ENCODE measurements at places on chromosomes 4 and X.
A peak's percentile ranks its signal among the peaks of the same experiment; 100 is the strongest.

GRCh38 chrX:15151267-15152186 lies 118.4 kb downstream of the ASB9 start:
- no peak for DNase-seq

GRCh38 chr4:39713691-39714090 lies 15.8 kb downstream of the UBE2K start:
- DNase-seq, result peak; percentile 3

DNA sequence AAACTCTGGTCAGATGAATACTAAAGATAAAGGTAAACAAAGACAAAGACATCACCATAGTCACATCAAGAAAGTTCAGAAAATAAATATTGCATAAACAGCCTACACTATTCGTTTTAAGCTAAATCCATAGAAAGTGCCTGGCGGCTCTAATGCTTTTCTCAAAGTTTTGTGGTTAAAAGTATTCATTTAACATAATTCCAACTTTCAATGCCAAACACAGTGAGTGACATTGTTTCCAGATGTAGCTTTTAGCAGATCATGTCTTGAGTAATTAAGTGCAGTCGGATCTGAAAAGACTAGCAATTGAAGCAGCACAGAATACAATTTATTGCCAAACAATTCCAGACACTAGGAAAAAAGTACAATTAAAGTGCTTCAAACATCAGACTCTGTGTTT lies 287.1 kb upstream of the ADGRL3 start:
- DNase-seq, result no peak

- DNase-seq, result no peak
Measured at GRCh38 chrX:129786210-129786651, 6.5 kb downstream of the SASH3 start.

GRCh38 chr4:183825346-183825745 lies 79.8 kb upstream of the STOX2 start:
- no peak for DNase-seq

- DNase-seq, result no peak
Measured at GRCh38 chr4:16588651-16589050, 309.8 kb downstream of the LDB2 start.

- no peak for DNase-seq
Measured at GRCh38 chr4:172946503-172946902, 222.1 kb upstream of the GALNT7 start.

DNA sequence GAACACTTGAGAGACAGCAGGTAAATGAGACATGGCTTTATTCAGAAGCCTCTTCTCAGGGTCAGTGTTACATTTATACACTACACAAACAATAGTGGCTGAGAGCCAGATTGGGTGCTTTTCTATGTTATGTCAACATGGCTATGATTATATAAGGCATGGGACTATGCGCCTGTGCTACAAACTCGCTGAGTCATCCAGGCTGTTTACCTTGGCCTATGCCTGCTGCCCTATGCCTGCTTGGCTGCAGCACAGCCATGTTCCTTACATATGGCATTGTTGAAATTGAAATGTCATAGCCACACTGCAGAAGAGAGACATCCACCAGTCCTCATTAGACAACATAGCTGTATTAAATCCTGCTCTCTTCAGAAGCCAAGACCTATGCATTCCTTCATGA lies 236.3 kb upstream of the NWD2 start:
- no peak for DNase-seq

DNA sequence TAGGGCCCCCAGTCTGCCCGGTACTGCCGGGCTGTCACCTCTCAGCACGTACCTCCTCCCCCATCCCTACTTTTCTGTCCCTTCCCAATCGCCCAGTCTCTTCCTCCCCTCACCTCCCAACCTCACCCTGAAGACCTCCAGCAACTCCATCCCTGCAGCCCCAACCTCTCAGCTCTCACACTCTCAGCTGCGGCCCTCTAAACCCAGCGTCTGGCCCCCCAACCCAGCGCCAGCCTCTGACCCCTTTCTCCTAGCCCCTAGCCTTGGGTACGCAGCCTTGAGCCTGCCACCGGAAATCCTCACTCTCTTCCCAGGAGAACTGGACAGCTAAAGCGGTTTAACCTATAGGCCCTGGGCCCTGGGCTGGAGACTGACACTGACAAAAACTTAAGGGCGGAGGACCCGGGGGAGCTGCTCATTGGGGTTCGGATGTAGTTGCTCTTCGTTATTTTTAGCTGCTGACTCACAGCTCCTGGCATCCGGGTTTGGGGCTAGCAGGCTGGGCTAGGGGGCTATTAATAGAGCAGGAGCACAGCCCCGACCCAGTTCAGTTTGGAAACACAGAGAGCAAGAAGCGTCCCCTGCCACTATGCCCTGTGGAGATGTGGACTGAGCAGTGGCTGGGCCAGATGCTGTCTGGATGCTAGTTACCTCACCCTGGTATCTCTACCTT lies 9.6 kb upstream of the DLG3 start:
- no peak for DNase-seq

DNA sequence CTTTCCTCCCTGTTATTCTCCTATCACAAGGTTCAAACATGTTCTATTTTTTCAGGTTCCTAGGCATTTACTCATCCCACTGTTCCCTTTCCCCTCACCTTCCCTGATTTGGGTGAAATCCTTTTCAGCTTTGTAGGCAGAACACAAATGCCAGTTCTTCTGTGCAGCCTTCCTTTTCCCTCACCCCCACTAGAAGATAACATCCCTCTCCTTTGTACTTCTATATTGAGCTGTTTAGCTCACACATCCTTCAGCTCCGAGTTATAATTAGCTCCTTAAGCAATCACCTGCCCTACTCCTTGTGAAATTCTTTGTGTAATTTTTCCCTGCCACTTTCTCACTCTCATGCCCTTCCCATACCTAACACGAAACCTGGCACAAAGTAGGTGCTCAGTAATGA lies 240.9 kb downstream of the AR start:
- DNase-seq, result no peak

DNA sequence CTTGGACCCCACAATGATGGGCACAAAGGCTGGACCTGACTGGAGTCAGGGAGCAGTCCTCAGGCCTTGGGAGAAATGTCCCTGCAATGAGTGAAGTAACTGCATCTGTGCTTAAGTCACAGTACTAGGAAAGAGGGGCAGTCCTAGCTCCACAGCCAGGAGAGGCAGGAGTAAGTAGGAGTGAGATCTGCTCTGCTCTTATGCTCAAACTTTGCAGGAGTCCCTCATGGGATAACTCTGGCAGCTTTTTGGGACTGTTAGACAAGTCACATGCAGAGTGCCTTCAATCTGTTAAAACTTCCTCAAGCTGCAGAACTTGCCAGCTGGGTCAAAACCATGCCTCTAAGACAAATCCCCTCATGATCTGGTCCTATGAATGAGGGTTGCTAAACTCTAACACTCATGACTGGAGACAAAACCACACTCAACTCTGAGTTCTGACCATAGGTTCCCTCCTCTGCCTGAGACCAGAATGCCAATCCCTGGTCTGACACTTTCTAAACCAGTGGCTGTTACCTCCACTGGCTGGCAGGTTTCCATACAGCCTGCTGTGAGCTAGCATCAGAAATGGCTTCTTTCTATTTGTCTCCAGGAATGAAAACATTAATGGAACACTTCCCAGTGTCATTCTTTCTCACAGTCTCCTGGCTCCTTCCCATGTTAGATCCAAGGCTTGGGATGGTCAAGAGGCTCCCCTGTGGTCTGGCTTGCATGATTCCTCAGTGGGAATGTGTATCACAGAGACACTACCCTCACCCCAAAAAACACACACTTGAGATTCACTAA lies 819.3 kb downstream of the PCDH7 start:
- no peak for DNase-seq

- no peak for DNase-seq
Measured at GRCh38 chr4:24701683-24702082, 93.7 kb upstream of the SOD3 start.

GRCh38 chrX:2894885-2895292 lies 34.2 kb downstream of the ARSD start:
- DNase-seq, result peak; percentile 33

GRCh38 chr4:94711635-94712034 lies 46.1 kb upstream of the BMPR1B start:
- no peak for DNase-seq

- no peak for DNase-seq
Measured at GRCh38 chrX:73127700-73128241, 48.5 kb upstream of the PABPC1L2A start.

- no peak for DNase-seq
Measured at GRCh38 chr4:2829321-2829932, 14.2 kb upstream of the ADD1 start.

GRCh38 chr4:30443289-30443688 lies 276.9 kb upstream of the PCDH7 start:
- no peak for DNase-seq

GRCh38 chr4:102586644-102587021 lies 85.5 kb downstream of the NFKB1 start:
- DNase-seq, result no peak

DNA sequence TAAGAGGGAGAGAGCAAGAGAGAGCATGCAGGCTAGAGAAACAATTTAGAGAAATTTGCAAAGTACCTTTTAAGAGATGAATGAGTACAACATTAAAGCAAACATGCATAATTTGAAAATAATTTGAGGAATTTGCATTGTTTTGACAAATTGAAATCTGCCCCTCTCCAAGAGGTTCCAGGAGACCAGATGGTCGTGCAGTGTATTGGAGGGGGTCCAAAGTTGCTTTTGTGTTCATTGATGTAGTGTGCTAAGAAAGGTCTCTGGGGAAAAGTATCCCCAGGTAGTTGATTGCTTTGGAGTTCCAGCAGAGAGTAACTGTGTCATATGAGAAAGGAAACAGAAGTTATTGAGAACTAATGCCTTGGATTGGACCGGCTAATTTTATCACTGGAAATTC lies 635.0 kb upstream of the TENM3 start:
- DNase-seq, result no peak

DNA sequence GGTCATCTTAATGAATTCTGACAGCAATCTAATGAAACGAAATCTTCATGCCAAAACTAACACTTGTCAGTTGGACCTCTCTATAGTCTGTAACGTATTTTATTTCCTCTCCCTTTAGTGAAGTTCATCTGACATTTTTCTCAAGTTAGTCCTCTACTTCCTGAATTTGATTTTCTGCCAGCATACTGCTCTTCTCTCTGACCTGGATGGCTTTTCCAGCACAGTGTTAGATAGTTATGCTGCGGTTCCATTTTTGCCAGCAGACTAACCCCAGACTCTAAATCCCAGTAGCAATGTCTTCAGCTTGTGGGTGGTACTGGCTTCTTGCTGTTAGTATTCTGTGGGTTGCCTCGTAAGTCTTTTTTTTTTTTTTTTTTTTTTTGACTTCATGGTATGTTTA lies 146.7 kb upstream of the VEGFC start:
- DNase-seq, result no peak

DNA sequence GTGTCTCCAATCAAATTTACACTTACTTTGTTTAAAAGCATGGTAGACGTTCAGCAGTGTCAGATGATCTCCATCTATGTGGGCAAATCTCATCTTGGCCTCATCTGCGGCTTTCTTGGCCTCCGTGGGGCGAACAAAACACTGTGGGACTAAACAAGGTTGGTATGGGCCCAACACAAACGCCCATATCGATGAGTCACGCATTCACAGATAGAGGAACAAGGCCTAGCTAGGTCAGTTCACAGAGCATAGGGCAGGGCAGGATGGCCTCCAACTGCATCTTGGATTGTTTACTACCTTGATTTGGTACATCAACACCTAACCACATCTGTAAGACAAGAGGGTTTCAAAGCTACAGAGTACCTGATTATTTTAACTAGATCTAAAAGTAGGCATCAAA lies 47.3 kb downstream of the DHX15 start:
- no peak for DNase-seq

GRCh38 chr4:88583631-88584470 lies 8.4 kb upstream of the HERC3 start:
- DNase-seq, result no peak

- no peak for DNase-seq
Measured at GRCh38 chr4:113587640-113588275, 173.8 kb downstream of the CAMK2D start.

- no peak for DNase-seq
Measured at GRCh38 chr4:173821036-173821435, 291.0 kb upstream of the HAND2 start.

DNA sequence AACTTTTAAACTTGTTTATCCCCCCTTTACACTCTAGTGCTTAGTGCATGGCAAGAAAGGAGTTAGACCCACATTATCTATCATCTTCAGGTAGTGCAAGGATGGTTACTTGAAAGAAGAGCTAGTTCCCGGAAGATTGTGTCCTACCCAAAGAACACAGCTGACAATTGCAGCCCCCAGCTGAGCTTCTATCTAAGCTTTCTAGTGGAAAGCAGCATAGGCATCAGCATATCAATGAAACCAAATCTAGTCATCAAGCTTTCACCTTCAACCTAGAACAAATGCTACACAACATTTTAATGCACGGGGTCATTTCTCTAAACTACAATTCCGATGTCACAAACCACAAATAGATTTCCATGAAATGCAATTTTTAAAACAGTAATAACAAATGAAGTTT lies 88.9 kb upstream of the TFDP3 start:
- no peak for DNase-seq

DNA sequence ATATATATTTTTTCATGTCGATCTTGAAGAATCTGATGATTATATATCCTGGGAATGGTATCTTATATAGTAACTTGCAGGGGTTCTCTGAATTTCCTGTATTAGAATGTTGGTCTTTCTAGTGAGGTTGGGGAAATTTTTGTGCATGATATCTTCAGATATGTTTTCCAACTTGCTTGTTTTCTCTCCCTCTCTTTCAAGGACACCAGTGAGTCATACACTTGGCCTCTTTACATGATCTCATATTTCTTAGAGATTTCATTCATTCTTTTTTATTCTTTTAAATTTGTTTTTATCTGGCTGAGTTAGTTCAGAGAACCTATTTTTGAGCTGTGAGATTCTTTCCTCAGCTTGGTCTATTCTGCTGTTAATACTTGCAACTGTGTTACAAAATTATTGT lies 27.2 kb upstream of the C4orf17 start:
- DNase-seq, result no peak

GRCh38 chr4:187393531-187394344 lies 601.8 kb upstream of the ZFP42 start:
- DNase-seq, result no peak

DNA sequence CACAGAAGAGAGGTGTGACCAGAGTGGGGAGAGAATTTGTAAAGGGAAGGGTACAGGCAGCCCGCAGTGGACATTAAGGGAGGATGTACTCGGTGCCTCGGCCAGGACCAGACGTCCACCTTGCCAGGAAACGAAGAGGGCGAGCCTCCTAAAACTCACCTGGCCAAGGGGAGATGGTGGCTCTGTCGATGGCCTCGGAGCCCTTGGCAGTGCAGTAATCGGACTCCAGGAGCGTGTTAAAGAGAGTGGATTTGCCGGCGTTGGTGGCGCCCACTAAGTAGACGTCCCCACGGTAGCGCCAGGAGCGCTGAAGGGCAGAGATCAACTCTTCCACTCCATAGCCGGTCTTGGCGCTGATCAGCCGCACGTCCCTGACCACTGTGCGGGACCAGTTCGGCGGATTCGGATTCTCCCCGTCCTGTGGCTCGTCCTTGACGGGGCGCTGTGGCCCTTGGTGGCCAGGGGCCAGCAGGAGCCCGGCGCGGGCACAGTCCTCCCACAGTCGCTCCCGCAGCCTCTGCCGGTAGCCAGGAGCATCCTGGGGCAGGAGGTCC lies 1.0 kb downstream of the NOA1 start:
- no peak for DNase-seq

Measured in SIG-M5 (cell line).